ENCODE measurements at places on chromosomes 1 and 21. TPM values are rescaled to one million over a fixed set of nuclear protein-coding genes. Genes with fewer than 3 reads are reported as not detected.

RAP1GAP gene
- total RNA-seq, result 0.60 TPM

FCER1A gene
- not detected for total RNA-seq

NRAS gene
- 28.1 TPM for total RNA-seq

SPATC1L gene
- total RNA-seq, result 11.2 TPM

FCGR1A gene
- not detected for total RNA-seq

FLG2 gene
- total RNA-seq, result 0.10 TPM

TMEM59 gene
- 201 TPM for total RNA-seq

FCRL1 gene
- total RNA-seq, result 13.2 TPM

SPRR2E gene
- not detected for total RNA-seq

KRTAP6-1 gene
- not detected for total RNA-seq

All from naive thymus-derived CD8-positive, alpha-beta T cell (primary cell).